ENCODE measurements at places on chromosomes 11 and 22.

DNA sequence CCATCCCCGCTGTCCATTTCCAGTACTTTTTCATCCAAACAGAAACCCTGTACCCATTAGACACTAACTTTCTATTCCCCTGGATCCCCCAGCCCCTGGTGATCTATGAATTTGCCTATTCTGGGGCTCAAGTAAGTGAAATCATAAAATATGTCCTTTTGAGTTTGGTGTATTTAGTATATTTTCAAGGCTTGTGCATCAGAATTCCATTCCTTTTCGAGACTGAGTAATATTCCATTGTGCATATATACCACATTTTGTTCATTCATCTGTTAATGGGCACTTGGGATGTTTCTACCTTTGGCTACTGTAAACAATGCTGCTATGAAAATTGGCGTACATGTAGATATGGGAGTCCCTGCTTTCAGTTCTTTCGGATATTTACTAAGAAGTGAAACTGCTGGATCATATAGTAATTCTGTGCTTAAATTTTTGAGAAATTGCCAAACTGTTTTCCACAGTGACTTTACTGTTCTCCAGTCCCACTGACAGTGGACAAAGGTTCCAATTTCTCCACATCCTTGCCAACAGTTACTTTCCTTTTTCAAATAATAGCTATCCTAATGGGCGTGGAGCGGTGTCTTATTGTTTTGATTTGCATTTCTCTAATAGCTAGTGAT, 16.1 kb downstream of the APLP2 start:
- no peaks in the 10 kb centered on the region for H3K4me1 ChIP-seq
- no peaks in the 10 kb centered on the region for H3K27me3 ChIP-seq
- H3K36me3 ChIP-seq, result no peaks in the 10 kb centered on the region

DNA sequence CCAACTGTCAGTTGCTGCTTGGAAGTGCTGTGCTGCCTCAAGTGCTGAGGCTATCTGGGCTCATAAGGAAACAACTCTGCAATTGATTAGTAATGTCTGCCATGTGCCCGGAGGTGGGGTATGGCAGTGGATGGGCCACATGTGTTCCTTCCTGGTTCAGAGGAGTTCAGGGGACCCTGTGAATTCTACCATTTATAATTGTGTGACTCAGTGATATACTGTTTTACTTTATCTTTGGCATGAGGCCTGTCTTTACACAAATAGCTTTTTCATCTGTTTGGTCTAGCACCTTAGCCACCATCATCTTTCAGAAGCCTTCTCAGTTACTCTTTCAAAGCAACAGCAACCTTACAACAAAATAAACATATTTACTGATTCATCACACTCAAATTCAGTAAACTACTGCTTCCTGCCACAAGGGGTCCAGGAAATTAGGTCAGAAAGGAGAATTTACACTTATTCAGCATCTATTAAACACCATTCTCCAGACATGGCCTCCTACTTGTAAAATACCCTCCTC, 20.9 kb downstream of the DKK3 start:
- H3K27ac ChIP-seq, result peak overlapping the region; percentile 4
- H3K4me3 ChIP-seq, result no peak overlapping the region
- no peaks in the 10 kb centered on the region for H3K36me3 ChIP-seq
- peaks cover 3% of the 10 kb centered on the region for H3K4me1 ChIP-seq
- no peak for DNase-seq

DNA sequence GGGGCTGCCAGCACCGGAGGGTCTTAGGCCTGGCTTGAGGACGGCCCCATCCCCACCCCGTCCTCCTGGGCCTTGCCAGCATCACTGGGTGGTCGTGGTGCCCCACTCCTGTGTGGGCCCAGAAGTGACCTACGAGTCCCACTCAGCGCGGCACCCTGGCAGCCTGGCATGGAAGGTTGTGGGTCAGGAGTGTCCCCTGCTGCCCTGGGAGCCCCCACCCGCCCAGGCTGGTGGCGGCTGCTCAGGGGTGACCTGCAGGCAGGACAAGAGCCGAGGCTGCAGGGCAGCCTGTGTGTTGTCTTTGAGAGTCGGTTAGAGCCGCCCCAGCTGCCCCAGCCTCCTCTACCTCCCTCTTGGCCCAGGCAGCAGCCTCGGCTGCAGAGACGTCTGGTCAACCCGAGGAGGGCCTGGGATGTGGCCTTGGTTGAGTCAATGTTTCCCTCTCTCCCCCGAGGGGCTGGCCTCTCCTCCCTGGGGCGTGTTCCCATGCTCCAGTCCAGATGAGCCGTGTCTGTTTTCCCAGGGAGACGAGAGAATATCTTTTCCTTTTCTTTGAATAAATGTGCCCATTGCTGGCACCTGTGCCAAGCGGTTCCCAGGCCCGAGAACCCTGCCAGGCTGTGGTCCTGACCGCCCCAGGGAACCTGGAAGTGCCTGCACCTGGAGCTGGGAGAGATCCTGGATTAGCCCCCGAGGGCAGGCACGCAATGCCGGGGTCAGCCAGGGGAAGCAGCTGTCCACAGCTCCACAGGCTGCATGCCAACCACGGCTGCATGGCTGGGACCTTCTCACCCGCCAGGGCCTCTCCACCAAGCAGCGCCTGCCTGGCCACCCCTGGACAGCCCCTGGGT, 35.7 kb upstream of the MUC5AC start:
- no peaks in the 10 kb centered on the region for H3K27me3 ChIP-seq
- no peaks in the 10 kb centered on the region for H3K36me3 ChIP-seq
- DNase-seq, result no peak
- H3K27ac ChIP-seq, result no peak overlapping the region

DNA sequence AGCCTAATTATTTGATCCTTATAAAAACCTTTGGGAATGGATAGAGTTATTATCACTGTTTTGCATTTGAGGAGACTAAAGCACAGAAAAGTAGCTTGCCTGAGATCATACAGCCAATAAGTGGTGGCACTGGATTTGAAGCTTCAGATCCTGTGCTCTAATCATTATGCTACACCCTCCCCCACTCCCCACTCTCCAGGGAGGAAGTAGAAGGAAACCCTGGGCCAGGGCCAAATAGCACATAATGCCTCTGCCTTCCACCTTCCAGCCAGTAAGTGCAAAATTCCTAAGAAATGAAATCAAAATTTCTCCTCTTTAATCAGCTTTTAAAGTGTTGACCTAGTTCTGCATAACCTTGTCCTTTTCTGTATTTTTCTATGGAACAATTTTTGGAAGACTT, 61.6 kb downstream of the SIK2 start:
- no peak for DNase-seq
- H3K4me1 ChIP-seq, result no peaks in the 10 kb centered on the region
- H3K27me3 ChIP-seq, result no peaks in the 10 kb centered on the region
- no peak overlapping the region for H3K4me3 ChIP-seq
- no peak overlapping the region for H3K27ac ChIP-seq

DNA sequence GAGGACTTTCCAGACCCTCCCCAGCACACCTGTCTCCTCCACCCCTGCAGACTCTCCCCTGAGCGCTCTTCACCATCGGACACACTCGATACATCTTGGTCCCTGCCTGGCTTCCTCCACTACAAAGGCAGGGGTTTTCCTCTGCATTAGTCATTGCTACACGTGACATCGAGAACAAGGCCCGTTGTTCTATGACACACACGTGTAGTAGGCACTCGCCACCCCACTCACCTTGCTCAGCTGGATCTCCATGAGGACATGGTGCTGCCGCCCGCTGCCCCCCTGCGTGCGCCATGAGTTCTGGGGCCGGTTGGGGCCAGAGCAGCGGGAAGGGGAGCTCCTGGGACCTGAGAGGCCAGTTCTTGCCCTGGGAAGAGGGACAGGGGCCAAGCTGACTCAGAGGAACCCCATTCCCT, 16.7 kb downstream of the ATG2A start:
- H3K4me3 ChIP-seq, result no peak overlapping the region
- peaks cover 14% of the 10 kb centered on the region for H3K4me1 ChIP-seq
- no peaks in the 10 kb centered on the region for H3K27me3 ChIP-seq
- DNase-seq, result peak; percentile 45
- H3K36me3 ChIP-seq, result peaks cover 15% of the 10 kb centered on the region

DNA sequence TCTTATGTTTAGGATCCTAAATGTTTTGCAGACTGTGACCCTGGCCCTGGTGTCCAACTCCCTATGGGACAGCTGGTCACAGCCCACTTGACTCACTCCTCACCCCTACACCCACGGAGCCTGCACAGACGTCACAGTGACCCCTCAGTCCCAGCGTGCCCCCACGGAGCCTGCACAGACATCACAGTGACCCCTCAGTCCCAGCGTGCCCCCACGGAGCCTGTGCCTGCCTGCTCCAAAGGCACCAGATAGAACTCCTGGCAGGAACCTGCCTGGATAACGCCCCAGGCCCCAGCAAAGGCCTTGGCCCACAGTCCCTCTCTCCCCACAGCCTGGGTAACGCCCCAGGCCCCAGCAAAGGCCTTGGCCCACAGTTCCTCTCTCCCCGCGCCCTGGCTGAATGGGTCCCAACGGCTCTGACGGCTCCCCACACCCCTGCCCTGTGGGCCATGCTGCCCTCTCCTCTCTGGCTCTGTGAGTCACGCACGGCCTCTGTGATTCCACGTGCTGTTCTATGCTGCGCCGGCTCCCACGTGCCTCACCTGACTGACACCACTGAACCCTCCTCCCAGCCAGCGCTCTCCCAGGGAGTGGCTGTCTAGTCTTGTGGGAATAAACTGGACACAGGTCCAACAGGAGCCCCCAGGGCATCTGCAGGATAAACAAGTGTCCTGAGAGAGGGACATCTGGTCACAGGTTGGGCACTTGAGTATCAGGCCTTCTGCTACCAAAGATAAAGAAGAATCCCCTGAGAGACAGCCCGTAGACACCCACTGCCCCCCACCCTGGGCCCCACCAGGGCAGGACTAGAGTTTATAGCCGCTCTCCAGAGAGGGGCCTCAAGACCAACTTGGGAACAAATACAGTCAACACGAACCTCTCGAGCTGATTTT, 250.3 kb downstream of the BRD1 start:
- H3K4me3 ChIP-seq, result no peak overlapping the region
- no peaks in the 10 kb centered on the region for H3K36me3 ChIP-seq
- no peaks in the 10 kb centered on the region for H3K4me1 ChIP-seq
- H3K27me3 ChIP-seq, result no peaks in the 10 kb centered on the region

GRCh38 chr11:2445746-2446551, 1.1 kb downstream of the KCNQ1 start:
- H3K4me1 ChIP-seq, result peaks cover 56% of the 10 kb centered on the region
- no peak for DNase-seq
- no peaks in the 10 kb centered on the region for H3K36me3 ChIP-seq
- H3K4me3 ChIP-seq, result peak overlapping the region; percentile 25

- no peak overlapping the region for H3K4me3 ChIP-seq
- H3K4me1 ChIP-seq, result no peaks in the 10 kb centered on the region
- peak; percentile 53 for DNase-seq
- no peaks in the 10 kb centered on the region for H3K36me3 ChIP-seq
These were observed 27.8 kb upstream of the PPARA start for GRCh38 chr22:46122511-46122971.

DNA sequence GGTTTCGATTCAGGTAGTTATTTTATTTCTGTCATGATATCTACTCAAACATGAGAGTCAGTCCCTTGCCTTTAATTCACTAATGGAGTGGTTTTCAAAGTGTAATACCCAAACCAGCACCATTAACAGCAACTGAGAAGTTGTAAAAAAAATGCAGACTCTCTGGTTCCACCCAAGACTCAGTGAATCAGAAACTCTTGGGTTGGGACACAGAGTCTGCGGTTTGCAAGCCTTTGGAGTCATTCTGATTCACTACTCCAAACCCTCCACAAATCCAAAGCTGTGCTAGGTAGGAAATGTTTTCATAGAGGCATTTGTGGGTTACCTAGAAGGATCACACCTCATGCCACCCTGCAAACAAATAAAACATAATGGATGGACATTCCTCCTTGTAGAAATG, 340.1 kb downstream of the NTM start:
- H3K4me3 ChIP-seq, result no peak overlapping the region
- DNase-seq, result no peak
- H3K27ac ChIP-seq, result no peak overlapping the region
- no peaks in the 10 kb centered on the region for H3K4me1 ChIP-seq
- no peaks in the 10 kb centered on the region for H3K36me3 ChIP-seq

GRCh38 chr11:72863916-72864315, 49.7 kb downstream of the ATG16L2 start:
- H3K27ac ChIP-seq, result no peak overlapping the region
- H3K4me3 ChIP-seq, result no peak overlapping the region
- H3K27me3 ChIP-seq, result no peaks in the 10 kb centered on the region
- H3K36me3 ChIP-seq, result peaks cover 6% of the 10 kb centered on the region
- H3K4me1 ChIP-seq, result no peaks in the 10 kb centered on the region
- DNase-seq, result no peak

GRCh38 chr11:36300650-36301049, 4.6 kb downstream of the PRR5L start:
- no peak overlapping the region for H3K4me3 ChIP-seq
- no peaks in the 10 kb centered on the region for H3K4me1 ChIP-seq
- no peak overlapping the region for H3K27ac ChIP-seq

DNA sequence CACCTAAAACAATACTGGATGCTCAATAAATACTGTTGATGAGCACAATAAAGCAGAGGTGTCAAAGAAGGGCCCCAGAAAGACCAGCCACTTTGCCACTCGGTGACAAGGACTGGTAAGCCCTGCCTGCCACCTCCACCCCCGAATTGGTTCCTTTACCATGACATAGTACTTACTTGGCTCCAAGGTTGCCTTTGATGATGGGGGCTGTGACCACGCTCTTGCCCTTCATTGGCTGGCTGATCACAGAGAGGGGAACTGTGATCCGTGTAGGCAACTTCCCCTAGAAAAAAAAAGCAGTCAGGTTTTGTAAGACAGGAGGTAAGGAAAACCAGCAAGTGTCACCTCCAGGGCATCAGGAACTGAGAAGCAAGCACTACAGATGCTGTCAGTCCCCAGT, 29.7 kb downstream of the NFRKB start:
- DNase-seq, result no peak
- H3K4me1 ChIP-seq, result peaks cover 18% of the 10 kb centered on the region
- no peak overlapping the region for H3K27ac ChIP-seq
- H3K27me3 ChIP-seq, result no peaks in the 10 kb centered on the region

- H3K27ac ChIP-seq, result no peak overlapping the region
- H3K4me1 ChIP-seq, result no peaks in the 10 kb centered on the region
- H3K4me3 ChIP-seq, result no peak overlapping the region
- no peak for DNase-seq
These were observed 71.6 kb downstream of the C11orf58 start for GRCh38 chr11:16809886-16810668.

GRCh38 chr22:49051491-49052022, 776.1 kb downstream of the BRD1 start:
- no peaks in the 10 kb centered on the region for H3K27me3 ChIP-seq
- H3K36me3 ChIP-seq, result no peaks in the 10 kb centered on the region
- DNase-seq, result no peak
- H3K4me3 ChIP-seq, result no peak overlapping the region

Measured in CD8-positive, alpha-beta memory T cell (primary cell).